ENCODE measurements at places on chromosomes 6 and 20.

- no peak for DNase-seq
Measured at GRCh38 chr20:2768632-2769015, 31.8 kb downstream of the CPXM1 start.

DNA sequence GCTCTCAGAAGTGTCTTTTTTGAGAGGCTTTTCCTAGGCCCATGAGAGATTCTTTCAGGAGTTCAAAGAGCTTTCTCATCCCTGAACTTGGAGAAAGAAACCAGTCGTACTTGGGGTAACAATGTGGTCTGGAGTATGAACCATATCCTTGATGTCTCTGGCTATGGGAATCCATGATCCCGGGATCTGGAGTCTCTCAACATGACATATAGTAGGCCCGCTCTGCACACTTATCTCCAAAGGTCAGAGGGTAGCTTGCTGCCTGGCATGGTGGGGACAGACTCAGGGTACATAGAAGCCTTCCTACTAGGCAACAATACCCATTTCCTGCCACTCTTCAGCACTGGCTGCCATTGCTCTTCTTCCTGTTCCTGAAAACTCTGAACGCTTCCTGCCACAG lies 42.2 kb upstream of the NFATC2 start:
- DNase-seq, result no peak

DNA sequence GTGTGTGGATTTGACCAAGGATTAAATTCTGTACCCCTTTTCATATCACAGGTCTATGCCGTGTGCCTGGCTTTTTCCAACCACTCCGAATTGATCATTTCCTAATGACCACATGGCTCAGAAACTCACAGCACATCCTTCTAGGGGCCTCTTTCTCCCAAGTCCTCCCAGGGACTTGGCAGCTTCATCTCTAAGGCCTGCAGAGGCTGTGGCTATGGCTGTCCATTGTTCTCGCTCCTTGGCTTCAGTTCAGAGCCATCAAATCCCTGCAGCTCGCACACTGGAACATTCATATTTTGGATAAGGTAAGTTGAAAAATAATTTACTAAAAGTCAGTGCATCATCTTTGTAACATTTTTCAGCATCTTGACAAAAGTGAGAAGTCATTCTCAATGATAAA lies 497.2 kb upstream of the CDH4 start:
- DNase-seq, result no peak

GRCh38 chr6:61755739-61756138 lies 530.3 kb downstream of the KHDRBS2 start:
- DNase-seq, result no peak

DNA sequence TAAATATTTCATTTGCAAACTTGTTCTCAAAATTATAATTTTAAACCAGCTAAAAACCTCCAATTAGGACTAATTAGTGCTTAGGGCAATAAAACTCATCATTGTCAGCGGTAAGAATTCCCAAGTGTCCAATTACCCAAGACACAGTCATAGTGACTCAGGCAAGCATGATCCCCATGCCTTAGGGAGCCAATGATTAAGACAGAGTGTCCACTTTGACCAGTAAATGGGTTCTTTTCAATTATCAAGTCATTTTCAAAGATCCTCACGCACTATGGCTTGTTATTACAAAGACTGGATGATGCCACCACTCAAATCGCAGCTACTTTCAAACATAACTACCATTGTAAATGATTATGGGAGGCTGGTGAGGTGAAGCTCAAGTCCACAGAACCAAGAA lies 114.0 kb downstream of the BFSP1 start:
- DNase-seq, result no peak

DNA sequence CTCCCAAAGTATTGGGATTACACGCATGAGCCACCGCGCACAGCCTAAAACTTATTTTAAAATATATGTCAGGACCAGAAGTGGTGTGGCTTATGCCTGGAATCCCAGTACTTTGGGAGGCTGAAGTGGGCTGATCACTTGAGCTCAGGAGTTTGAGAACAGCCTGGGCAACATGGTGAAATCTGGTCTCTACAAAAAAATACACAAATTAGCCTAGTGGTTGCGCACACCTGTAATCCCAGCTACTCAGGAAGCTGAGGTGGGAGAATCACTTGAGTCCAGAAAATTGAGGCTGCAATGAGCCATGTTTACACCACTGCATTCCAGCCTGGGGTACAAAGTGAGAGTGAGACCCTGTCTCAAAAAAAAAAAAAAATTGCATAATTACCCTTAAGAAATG lies 13.7 kb downstream of the PXT1 start:
- DNase-seq, result no peak

Measured in stimulated activated CD8-positive, alpha-beta memory T cell treated with anti-CD3 and anti-CD28 coated beads, Interleukin-7, amount 100 ng/mL, for 1 hour (primary cell).